ENCODE measurements at places on chromosomes 5 and 9.

- DNase-seq = no peak
Measured at GRCh38 chr5:143514616-143515335, 111.3 kb upstream of the NR3C1 start.

DNA sequence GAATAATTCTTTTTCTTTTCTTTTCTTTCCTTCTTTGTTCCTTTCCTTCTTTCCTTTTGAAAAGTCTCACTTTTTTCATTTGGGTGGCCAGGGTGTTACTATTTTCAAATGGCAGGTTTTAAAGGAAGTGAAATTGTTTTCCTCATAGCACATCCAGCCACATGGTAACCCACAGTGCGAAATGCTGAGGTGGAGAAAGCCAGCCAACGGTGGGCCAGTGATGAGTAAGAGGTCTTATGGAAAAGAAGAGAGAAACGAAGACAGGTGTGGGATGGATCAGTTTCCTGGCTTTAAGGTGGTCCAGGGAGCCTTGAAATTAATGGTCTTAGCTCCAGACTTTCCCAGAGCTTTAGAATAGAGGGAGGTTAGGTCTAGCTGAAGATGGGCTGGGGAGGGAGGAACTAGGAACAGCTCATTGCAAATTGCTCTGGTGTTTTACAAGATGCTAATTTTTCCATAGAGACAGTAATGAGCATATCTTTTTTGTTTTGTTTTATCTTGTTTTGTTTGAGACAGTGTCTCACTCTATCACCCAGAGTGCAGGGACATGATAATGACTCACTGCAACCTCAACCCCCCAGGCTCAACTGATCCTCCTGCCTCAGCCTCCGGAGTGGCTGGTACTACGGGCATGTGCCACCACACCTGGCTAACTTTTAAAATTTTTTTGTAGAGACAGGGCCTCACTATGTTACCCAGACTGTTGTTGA, 17.8 kb downstream of the ITK start:
- no peak for DNase-seq

- no peak for DNase-seq
Measured at GRCh38 chr9:79581388-79581787, 9.6 kb downstream of the TLE4 start.

- no peak for DNase-seq
Measured at GRCh38 chr9:93652604-93653592, 76.5 kb downstream of the PHF2 start.

DNA sequence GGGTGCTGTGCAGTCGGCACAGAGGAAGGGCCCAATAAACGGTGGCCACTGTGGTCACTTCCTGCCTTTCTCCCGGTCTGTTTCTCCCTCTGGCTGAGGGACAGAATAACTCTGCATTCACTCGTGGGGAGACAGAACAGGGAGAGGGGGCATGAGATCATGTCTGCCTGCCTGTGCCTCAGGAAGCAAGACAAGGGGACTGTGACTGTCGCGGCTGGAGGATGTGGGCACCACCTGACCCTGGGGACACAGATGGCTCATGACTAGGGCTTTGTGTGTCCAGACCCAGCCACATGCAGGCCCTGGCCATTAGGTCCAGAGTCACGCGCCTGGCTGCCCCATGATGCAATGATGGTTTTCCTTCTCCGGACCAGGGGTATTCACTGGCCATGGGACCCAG, 5.8 kb downstream of the TRUB2 start:
- no peak for DNase-seq

GRCh38 chr5:38724301-38725030, 121.3 kb upstream of the OSMR start:
- no peak for DNase-seq

Measured in endothelial cell (in vitro differentiated cells).